ENCODE measurements at places on chromosomes 5 and 9.
A peak's percentile ranks its signal among the peaks of the same experiment; 100 is the strongest.

- DNase-seq = no peak
Measured at GRCh38 chr9:128101231-128101661, 26.3 kb downstream of the PTGES2 start.

GRCh38 chr9:8552732-8553131 is 753.2 kb upstream of the DMAC1 start:
- DNase-seq = no peak

GRCh38 chr9:81344366-81344765 is 345.0 kb downstream of the TLE1 start:
- DNase-seq = no peak

- no peak for DNase-seq
Measured at GRCh38 chr5:116521173-116521872, 53.3 kb downstream of the SEMA6A start.

- peak; percentile 57 for DNase-seq
Measured at GRCh38 chr9:81671880-81672280, 17.5 kb downstream of the TLE1 start.

GRCh38 chr5:148844433-148845280 is 18.2 kb downstream of the ADRB2 start:
- no peak for DNase-seq

- no peak for DNase-seq
Measured at GRCh38 chr9:91541734-91542133, 118.1 kb upstream of the NFIL3 start.

DNA sequence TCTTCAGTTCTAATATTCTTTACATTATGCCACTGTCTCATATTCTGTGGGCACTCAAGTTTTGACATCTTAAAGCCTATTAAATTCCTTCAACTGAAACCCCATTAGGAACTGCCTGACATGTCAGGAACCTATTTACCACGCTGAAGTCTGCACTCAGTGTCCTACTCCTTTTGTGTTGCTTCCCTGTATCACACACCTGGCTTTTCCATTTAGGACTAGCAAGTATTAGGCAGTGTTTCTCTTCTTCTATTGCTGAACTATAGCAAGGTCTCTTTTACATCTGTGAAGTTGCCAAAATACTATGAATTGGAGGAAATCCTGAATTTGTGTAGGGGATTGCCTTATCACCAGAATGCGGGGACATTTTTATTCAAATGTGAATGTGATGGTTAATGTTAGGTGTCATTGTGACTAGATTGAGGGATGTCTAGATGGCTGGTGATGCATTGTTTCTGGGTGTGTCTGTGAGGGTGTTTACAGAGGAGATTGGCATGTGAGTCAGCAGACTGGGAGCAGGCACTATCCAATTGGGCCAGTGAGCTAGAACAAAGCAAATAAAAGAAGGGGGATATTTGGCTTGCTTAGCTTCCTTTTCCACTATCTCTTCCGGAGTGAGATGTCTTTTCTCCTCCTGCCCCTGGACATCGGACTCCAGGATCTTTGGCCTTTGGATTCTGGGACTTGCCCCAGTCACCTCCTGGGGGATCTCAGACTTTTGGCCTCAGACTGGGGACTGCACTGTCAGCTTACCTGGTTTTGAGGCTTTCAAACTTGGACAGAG is 21.2 kb upstream of the VCAN start:
- DNase-seq = no peak

- no peak for DNase-seq
Measured at GRCh38 chr9:69816735-69817134, 3.9 kb upstream of the CFAP95 start.

- DNase-seq = no peak
Measured at GRCh38 chr9:137478962-137479861, 20.1 kb upstream of the NSMF start.

DNA sequence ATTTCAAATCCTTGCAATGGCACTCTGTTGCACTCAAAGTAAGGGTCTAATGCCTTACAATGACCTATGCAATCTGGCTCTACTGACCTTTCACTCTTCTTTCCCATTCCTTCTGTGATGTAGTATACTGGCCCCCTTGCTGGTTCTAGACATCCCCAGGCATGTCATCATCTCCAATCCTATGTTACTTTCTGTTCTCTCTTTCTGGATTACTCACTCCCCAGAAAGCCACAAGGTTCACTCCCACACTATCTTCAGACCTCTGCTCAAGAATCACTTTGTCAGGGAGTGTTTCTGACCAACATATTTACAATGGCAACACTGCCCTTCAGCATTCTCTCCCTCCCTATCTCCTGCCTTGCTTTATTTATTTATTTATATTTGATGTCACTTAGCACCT is 802.2 kb upstream of the WWC1 start:
- no peak for DNase-seq

DNA sequence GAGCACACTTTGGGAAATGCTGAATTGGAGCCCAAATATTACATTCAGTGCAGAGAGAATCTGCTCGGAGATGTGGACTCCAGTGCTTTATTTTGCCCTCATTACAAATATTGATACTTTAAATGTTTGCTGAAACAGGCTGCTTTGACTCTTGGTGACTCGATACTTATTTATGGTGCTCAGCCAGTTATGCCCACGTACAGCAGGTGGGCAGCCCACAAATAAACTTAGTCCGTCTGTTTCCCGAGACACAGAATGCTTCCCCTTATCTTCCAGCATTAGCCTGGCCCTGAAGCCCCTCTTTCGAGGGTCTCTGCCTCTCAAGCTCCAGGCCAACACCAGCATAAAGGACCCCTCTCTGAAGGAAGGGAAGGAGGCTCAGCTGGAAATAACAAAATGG is 158.7 kb downstream of the SMARCA2 start:
- no peak for DNase-seq

DNA sequence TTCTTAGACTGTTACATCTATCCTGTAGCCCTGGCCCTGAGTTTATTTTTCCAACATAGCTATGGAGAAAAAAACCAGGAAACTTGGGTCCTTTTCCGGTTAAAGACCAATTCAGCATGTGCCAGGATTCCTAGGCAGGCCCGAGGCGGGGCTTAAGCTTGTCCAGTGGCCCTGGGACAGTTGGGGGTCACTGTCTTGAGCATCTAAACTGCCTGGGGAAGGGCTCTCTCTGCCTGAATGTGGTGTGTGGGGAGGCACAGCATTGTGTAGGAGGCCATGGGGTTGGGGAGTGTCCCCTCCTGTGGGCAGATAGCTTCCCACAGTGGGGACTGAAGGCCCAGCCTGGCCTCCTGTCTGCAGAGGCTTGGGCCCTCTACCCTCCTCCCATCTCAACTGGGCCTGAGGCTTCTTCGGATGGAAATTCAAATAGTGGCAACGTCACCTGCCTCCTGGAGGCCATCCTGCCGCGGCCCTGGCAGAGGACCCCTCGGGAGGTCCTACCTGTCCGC is 88.8 kb downstream of the PHF2 start:
- no peak for DNase-seq

DNA sequence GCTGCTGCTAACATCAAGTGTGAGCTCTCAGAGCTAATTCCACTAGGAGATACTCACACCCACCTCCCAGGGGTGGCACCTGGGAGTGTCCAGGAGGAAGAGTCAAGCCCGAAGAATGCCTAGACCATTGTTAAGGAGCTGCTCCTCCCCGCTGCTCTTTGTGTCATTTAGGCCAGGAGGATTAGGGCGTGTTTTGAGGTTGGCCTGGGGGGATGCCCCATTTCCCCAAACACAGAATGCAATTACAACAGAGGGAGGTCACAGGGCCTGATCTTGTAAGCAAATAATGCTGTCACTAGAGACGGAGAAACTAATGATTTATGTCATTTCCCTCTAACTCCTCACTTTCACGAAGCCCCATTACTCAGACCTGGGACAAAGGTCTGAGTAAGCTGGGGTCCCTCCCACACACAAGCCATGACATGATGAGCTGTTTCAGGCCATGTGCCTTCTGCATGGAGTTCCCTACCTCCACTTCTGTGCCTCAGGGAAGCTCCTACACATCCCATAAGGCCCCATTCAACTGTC is 312.5 kb downstream of the ACTL7B start:
- DNase-seq = no peak

DNA sequence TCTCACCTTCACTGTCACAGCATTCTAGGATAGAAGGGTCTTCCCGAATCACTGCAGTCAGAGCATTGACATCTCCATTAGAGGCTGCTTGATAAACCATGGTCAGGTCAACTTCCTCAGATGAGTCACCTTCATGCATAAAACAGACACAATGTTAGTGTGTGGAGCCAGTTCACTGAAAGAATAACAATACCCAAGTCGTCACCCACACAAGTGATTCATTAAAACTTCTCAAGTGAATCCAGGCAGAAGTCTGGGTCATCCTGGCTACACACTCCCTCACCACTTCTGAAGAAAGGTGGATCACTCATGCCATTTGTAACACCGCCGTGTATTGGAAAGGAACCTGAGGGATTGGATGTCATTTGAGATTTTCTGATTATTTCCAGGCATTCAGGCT is 49.6 kb downstream of the ANKRD55 start:
- DNase-seq = peak; percentile 65

GRCh38 chr5:154543380-154543779 is 65.4 kb upstream of the HAND1 start:
- DNase-seq = no peak

DNA sequence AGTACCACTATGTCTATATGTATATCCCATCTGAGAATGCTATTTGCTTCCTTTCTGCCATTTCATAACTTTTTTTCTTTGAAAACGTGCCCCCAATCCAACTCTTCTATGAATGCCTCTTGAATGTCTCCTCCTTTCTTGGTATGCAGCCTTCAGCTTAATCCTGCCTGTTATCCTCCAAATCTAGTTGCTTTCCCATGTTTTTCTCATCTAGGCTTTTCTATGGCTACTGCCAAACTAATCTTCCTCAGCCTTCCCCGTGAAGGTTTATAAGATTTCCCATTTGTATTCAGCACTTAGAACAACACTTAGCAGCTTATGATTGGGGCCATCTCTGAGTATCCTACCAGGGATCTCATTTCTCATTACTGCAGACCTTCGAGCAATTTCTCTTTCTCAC is 2.5 kb downstream of the TGFBR1 start:
- DNase-seq = peak; percentile 30

GRCh38 chr9:95370064-95370463 is 52.6 kb upstream of the FANCC start:
- DNase-seq = no peak

GRCh38 chr5:171390883-171391677 is 3.4 kb downstream of the NPM1 start:
- no peak for DNase-seq

GRCh38 chr9:65459756-65460320 is 174.8 kb upstream of the FOXD4L5 start:
- DNase-seq = no peak

DNA sequence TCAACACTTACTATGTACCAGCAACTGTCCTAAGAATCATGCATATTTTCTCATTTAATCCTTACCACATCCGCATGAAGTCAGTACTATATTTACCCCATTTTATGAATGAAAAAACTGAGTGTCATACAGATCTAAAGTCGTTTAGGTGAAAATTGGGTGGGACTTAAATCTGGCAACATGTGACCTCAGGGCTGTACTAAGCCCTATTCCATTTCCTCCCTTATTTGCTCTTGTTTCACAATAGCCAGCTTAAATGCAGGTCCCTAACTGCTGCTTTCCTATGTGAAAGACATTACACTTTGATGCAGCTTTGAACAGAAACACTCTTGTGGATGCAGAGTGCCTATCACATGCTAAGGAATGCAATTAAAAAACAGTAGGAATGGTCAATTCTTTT is 2.5 kb upstream of the RAB14 start:
- DNase-seq = no peak

GRCh38 chr9:35948901-35949318 is 9.0 kb downstream of the OR2S2 start:
- no peak for DNase-seq

GRCh38 chr9:84057662-84058061 is 77.1 kb downstream of the RMI1 start:
- no peak for DNase-seq

GRCh38 chr5:161030229-161030628 is 178.2 kb upstream of the ATP10B start:
- DNase-seq = no peak

- no peak for DNase-seq
Measured at GRCh38 chr5:38453921-38454320, 102.5 kb downstream of the LIFR start.

GRCh38 chr9:21711504-21711903 is 90.9 kb upstream of the MTAP start:
- DNase-seq = no peak

DNA sequence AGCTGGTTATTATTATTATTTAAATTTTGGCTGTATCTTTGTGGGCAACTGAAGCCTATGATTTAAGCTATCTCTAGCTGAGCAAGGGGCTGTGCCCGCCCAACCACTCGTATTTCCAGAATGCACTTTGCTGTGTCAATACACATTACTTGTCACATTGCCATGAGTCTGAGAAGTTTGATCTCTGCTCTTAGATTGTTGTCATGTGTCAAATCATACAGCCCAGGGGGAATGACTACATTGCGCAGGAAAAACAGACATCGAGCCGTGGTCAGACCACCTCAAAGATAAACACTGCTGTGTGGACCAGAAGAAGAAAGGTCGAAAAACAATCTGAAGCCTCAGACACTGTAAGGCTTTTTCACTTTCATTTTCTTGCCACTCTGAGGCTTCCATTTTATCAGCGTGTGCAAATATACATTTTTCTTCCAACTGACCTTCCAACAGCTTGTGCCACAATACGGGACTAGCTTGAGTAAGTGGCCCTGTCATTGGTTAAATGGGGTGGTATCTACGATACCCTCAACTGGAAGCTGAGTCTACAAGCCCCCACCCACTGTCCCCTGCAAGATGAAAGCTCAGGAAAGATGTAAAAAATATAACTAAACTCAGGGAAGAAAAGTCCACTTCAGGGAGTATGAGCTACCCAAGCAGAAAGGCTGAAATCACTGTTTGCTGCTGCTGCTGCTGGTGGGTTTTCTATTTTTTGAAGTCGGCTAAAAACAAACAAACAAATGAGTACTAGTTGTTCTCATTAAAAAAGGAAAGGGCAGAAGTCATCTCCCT is 603.0 kb downstream of the BNC2 start:
- peak; percentile 70 for DNase-seq

GRCh38 chr9:96574931-96575351 is 44.7 kb downstream of the CDC14B start:
- no peak for DNase-seq

- no peak for DNase-seq
Measured at GRCh38 chr5:71652803-71653543, 65.8 kb downstream of the MCCC2 start.

All from adipocyte (in vitro differentiated cells).